ENCODE measurements at places on chromosomes 16 and 17. TPM values are rescaled to one million over a fixed set of nuclear protein-coding genes. Genes with fewer than 3 reads are reported as not detected.

DNA sequence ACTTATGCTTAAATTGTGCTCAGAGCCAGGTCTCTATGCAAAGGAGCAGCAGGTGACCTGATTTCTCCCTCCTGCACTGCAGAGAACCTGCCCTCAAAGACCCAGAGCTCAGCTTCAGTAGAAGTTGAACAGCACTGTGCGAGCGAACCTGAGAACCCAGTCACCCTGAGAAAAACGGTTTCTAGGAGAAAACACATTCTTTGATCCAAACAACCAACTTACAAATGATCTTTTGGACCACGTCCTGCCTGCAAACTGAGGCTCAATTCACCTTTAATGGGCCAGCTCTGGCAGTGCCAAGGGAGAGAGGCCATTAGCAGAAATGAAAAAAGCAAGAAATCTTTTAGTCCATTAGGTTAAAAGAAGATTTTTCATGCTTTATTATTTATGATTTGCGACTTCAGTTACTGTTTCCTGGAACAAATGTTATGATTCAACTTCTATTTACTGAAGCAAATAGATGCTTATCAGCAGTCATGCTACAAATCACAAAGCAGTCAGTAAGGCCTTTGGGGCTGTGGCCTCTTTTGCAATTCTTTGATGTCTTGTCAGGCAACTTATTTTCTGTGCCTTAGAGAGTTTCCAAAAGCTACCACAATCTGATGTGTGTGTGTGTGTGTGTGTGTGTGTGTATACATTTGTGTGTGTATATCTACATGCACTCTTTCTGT lies 65.7 kb upstream of the LRRC37A3 start:
- DNase-seq, result no peak

DNA sequence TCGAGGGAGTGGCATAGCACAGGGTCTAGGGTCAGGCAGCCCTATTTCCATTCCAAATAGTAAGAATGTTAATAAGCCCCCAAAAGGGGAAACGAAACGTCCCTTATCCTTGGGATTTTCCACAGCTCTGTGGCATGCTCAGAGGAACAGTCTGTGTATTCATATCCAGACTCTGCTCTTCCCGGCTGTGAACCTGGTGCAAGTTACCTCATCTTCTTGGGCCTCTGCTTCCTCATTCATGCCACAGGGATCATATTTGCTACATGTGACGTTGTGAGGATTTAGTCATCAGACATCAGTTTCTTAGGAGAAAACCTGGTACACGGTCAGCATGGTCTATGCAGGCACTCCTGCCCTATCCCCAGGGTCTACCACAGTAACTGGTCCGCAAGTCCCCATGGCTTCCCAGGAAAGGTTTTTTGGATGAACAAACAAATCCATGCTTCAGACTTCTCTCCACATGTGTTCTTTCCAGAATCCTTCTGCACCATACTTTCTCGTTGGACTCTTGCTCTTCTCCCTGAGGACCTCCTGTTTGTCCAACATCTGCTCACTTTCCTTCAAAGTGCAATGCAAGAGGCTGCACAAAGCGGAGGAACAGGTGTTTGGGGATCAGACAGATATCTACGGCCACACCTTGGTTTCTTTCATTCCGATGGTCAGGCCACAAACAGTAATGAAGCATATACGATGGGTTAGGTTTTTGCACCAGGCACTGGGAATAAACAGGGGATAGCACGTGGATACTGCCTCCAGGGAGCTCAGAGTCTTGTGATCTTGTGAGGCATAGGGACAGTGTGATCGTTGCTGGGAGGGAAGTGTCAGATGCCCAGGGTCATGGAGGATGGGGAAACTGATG lies 17.7 kb downstream of the GLP2R start:
- no peak for DNase-seq

DNA sequence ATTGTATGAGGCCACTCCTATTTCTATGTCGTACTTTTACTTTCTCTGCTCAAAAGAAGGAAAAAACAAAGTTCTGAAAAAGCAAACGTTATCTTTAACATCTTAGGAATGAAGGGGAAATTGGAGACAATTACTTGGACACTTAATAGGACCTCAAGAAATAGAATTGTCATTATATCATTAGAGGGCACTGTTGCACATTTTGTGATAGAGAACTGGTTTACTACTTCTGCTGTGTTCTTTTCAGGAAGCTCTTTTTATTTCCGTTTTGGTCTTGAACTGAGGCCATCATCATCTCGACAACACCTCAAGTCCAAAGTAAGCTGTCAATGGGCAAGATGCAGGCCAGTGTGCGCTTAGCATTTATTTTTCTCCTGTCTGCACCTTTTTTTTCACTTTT lies 14.6 kb downstream of the COG4 start:
- DNase-seq, result no peak

PRKCA gene
- total RNA-seq, result 6.7 TPM

All from omental fat pad (tissue), 4 donors.